ENCODE measurements at places on chromosomes 5 and 9.

DNA sequence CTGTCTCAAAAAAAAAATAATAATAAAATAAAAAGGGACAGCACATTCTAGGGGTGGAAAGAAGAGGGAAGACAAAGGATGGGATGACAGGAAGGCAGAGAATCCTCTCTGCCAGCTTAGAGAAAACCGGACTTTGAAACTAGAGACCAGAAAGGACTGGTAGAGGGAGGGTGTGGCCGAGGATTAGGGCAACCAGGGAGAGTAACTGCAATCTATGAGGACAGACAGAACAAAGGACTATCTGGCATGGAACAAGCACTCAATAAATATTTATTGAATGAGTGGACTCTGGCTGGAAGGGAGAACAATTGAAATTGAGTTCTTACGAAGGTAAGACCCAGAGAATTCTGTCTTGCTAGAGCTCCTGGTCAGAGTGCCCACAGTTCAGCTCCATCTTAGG, 2.4 kb downstream of the GBA2 start:
- no peak for DNase-seq

DNA sequence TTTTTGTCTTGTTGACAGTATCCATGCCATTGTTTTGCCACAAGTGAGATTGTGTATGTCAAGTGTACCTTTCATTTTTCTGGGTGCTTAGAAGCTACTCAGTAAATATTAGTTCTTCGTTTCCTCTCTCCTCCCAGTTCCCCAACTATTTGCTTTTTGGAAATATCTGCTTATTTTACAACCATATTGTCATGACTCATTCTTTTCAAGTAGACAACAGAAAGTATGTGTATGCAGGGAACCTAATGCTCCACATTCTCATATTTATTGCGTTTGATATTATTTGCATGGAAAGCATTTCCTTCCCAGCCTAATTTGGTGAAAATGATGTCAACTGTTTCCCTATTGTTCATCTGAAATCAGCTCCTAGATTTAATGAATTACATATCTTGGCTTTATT, 483.7 kb upstream of the RIOK2 start:
- DNase-seq = no peak

DNA sequence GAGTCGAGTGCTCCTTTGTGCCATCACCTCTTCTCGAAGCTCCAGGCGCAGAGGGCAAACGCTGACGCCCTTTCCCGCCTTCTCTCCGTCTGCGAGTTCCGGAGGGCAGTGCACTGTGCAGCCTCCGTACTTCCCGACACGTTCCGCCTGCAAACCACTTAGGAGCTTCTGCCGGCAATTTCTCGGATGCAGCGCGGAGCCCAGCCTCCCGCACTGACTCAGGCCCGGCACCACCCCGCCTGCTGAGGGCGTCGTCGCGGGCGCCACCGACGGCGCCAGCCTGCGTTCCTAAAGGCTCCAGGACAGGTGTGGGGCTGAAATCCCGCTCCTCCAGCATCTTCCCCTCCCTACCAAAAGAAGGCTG, 9.3 kb upstream of the TRIM36 start:
- no peak for DNase-seq

DNA sequence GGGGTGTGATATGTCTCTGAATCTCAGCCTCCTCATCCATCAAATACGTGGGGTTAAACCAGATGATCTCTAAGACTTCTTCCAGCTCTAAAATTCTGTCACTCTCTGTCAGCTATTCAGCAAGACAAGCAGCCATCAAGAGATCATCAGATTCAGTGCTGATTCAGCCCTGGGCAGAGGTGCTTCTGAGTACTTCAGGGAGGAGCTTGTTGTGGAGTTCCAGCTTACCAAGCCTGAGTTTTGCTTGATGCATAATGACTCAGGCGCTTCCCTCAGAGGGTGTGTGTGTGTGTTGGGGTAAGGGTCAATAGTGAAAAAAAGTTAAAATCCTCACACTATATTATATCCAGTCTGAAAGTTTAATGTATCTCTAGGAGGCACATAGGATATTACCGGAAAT, 29.6 kb upstream of the TAF1L start:
- DNase-seq = no peak

- no peak for DNase-seq
These were observed 23.0 kb upstream of the GOLM1 start for GRCh38 chr9:86122311-86122710.

GRCh38 chr5:131252824-131253171, 11.1 kb upstream of the CDC42SE2 start:
- peak; percentile 58 for DNase-seq

DNA sequence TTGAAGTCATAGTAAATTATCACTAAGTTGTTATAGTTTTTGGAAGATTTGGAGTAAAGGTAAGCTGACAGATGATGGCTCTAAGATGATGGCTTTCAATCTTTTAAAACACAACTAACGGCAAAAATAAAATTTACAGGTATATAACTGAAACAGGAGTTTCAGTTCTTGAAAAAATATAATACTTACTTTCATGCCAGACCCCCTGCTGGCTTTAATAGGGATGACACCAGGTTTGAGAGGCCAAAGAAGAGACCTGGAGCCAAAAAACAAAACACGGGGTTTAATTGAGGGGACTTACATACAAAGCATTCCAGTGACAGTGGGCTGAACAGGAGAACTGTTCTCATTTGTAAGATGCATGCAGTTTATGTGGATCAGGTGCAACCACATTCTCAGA, 301.7 kb upstream of the PCSK5 start:
- DNase-seq = no peak

All from activated CD4-positive, CD25-positive, alpha-beta regulatory T cell treated with anti-CD3 and anti-CD28 coated beads, Interleukin-2, amount 50 U/mL, for 72 hours (primary cell).